Stimulated activated CD4-positive, alpha-beta T cell treated with anti-CD3 and anti-CD28 coated beads, Interleukin-1b, Interleukin-23, amount 100 ng/mL, for 1 hour (primary cell): ENCODE measurements at places on chromosomes 13 and 19.

DNA sequence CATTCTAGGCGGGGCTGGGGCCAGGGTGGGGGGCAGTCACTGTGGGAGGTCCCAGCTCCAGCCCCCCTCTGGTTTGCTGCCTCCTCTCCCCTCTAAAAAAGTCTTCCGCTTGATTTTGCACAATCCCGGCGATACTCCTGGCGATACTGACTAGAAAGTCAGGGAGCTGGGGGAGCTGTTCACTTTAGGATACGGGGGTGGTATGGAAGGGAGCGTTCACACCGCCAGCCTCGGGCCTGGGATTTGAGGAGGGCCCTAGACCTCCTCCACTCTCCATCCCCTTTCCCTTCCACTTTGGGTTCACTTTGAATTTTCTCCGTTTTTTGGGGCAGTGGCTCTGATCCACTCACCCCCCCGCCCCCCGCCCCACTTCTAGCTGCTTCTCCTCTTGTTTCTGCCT is 35.0 kb downstream of the KEAP1 start:
- DNase-seq, result no peak

GRCh38 chr13:46662690-46663089 is 109.7 kb downstream of the LRCH1 start:
- DNase-seq, result no peak

DNA sequence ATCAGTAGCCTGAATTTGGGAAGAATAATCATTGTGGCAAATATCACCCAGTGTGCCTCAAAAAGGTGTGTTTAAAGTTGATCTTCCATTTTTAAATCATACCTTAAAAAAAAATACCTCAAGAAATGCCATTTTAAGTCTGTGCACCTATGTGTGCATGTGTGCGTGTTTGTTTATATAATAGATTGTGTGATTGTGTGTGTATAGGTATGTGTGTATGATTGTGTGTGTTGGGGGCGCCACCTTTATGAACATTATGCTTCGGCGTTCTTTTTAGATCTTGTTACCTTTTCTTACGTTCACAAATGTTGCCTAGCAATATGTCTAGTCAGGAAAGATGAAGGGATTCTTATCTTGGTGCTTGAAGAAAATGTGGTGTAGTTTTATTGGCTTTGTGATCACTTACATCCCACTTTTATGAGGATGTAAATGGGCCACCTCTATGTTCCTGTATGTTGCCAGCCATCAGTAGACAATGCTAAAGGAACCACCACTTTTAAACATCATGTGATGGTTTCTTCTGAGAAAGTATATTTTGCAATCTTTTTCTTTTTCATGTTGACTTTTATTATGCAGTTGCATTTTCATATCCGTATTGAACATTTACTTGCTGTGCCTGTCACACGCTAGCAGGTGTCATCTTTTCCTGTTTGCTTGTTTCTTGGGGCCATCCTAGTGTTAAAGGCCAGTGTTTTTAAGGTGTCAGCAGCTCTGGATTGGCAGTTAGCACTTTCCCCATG is 2.2 kb upstream of the IRS2 start:
- no peak for DNase-seq

GRCh38 chr19:47469719-47470118 is 2.0 kb downstream of the SLC8A2 start:
- no peak for DNase-seq

GRCh38 chr19:14166999-14167575 is 30.7 kb upstream of the ASF1B start:
- no peak for DNase-seq
